ENCODE measurements at places on chromosomes 13 and 19. TPM values are rescaled to one million over a fixed set of nuclear protein-coding genes. Genes with fewer than 3 reads are reported as not detected.

Gene FCER2
- 0.37 TPM for total RNA-seq

Gene PDE4A
- total RNA-seq: 11.9 TPM

Gene ARGLU1
- total RNA-seq: 256 TPM

DNA sequence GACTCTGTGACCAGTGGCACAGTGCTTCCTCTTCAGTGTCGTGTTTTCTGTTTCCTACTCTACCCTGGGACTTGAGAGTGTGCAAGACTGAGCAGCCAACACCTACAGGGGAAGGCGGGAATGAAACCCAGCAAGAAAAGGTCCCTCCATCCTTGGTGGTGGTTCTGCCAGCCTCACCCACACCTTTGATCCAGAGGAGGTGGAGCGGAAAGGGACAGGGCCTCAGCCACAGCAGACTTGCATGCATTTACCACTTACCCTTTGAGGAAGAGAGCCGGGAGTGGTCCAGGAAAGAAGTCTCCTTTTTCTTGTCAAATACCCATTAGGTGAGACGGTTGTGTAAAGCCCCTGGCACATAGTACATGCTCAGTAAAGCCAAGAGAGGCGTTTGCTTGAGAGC, 164.8 kb upstream of the ZNF536 start:
- H3K4me3 ChIP-seq: no peak overlapping the region
- H3K27me3 ChIP-seq: peaks cover 3% of the 10 kb centered on the region
- no peak for DNase-seq
- no peak overlapping the region for H3K27ac ChIP-seq
- H3K36me3 ChIP-seq: no peaks in the 10 kb centered on the region

- peaks cover 10% of the 10 kb centered on the region for H3K4me1 ChIP-seq
- no peak overlapping the region for H3K27ac ChIP-seq
- H3K36me3 ChIP-seq: no peaks in the 10 kb centered on the region
- no peak for DNase-seq
- no peak overlapping the region for H3K4me3 ChIP-seq
- H3K27me3 ChIP-seq: no peaks in the 10 kb centered on the region
Observed at GRCh38 chr19:31160336-31160926, 188.8 kb downstream of the TSHZ3 start.

- H3K4me1 ChIP-seq: no peaks in the 10 kb centered on the region
- H3K27me3 ChIP-seq: no peaks in the 10 kb centered on the region
- no peak overlapping the region for H3K27ac ChIP-seq
- no peak overlapping the region for H3K4me3 ChIP-seq
- no peak for DNase-seq
- no peaks in the 10 kb centered on the region for H3K36me3 ChIP-seq
Observed at GRCh38 chr13:43694146-43694664, 92.6 kb downstream of the ENOX1 start.

DNA sequence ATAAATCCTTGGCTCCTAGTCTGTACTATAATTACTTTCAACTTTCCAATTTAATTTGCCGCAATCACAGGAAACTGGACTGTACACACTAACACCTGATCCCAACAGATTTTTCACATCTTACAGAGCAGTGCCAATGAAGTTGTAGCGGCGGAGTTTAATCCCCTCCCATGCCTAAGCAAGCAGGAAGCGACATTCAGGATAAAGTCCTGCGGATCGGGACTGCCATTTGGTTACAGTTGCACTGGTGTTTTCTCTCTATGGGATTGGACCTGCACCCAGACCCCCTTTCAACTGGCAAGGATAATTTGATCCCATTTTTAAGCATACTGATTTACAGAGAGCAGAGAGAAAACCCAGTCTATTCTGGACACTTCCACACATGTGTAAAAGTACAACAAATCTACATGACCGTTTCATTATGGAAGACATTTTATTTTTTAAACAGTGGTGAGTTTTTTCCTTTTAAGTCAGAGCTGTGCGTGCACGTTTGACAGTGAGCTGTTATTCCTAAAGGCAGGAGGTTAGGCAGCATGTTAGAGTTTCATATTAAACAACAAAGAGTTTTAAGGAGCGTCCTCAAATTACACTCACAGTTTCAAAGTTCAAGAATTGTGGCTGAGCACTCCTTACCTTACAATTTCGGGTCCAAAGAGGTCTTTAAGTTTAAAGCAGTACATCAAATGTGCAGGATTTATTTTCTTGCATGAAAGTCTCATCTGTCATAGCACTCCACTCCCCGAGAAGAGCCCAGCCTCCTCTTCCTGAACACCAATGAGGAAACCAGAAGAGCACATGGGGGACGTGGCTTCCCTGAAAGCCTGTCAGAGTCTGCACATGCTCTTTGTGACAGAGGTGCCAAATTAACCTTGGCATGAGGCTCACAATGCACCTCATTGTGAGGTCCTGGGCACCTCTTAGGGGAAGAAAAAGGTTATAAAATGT, 141.6 kb upstream of the RFC3 start:
- H3K27me3 ChIP-seq: no peaks in the 10 kb centered on the region
- no peaks in the 10 kb centered on the region for H3K36me3 ChIP-seq
- peaks cover 6% of the 10 kb centered on the region for H3K4me1 ChIP-seq
- no peak overlapping the region for H3K4me3 ChIP-seq
- H3K27ac ChIP-seq: peak overlapping the region; percentile 42

DNA sequence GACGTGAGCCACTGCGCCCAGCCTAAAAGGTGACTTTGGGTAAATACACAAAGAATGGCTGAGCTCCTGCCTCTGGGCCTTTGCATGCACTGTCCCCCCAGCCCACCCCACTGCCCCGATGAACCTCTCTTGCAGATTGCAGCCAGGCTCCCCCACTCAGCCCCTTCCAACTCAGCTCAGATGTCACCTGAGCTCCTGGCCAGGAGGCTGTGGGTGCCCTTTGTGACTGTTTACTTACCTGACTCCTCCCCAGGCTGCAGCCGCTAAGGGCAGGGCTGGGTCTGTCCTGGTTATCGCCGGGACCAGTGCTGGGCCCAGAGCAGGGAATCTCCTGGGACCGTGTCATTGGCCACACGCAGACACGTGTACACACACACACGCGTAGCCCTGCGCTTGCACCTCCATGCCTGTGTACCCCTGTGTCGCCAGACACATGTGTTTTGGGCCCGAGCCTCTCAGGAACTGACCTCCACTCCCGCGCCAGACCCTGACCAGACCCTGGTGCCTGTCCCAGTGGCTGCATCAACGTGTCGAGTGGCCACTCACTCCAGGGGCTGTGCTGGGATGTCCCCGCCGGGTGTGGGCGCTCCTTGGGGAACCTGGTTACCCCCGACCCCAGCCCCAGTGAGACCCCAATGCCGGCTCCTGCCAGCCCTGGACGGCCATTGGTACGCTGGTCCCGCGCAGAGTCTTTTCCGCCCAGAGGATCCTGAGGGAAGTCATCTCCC, 18.7 kb downstream of the EFNA2 start:
- no peaks in the 10 kb centered on the region for H3K4me1 ChIP-seq
- no peak overlapping the region for H3K4me3 ChIP-seq
- H3K36me3 ChIP-seq: no peaks in the 10 kb centered on the region
- no peaks in the 10 kb centered on the region for H3K27me3 ChIP-seq

Gene GFY
- not detected for total RNA-seq

DNA sequence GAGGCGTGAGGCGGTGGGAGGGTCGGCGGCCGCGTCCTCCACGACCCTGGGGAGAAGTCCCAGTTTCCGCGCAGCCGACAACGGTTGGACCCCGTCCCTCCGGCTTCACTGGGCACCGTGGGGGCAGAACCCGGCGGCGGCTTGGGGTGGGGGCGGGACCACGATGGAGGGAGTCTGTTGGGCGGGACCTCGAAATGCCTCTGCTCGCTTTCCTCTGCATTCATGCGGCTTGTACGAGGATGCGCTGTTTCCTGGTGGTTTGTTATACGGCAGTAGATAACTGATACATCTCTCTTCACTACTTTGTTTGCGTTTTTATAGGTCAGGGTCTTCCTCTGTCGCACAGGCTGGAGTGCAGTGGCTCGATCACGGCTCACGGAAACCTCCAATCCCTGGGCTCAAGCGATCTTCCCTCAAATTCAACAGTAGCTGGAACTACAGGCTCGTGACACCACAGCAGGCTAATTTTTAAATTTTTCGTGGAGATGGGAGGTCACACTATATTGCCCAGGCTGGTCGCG, 24.6 kb upstream of the ZNF846 start:
- H3K4me1 ChIP-seq: no peaks in the 10 kb centered on the region
- H3K27me3 ChIP-seq: no peaks in the 10 kb centered on the region
- DNase-seq: no peak
- H3K4me3 ChIP-seq: peak overlapping the region; percentile 60
- peak overlapping the region; percentile 84 for H3K27ac ChIP-seq

DNA sequence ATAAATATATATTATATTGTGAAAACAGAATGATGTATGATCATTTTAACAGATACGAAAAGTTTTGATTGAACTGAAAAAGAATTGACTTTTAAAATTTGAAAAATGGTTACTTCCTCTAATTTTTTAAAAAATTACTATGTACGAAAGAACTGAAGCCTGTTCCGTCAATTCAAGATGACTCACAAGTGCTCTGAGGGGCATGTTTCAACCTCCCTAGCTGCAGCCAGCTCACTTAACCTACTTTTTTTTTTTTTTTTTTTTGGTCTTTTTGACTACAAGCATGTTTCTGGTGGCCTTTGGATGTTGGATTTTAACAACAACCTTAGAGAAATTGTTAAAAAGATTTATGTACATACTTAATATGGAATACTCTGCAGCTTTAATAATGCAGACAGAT, 1139.3 kb downstream of the DIAPH3 start:
- no peaks in the 10 kb centered on the region for H3K4me1 ChIP-seq
- no peak overlapping the region for H3K27ac ChIP-seq
- no peak for DNase-seq
- no peak overlapping the region for H3K4me3 ChIP-seq
- H3K36me3 ChIP-seq: no peaks in the 10 kb centered on the region

Gene CNN1
- total RNA-seq: 16.5 TPM

GRCh38 chr13:30319655-30320054, 12.3 kb upstream of the KATNAL1 start:
- H3K4me1 ChIP-seq: no peaks in the 10 kb centered on the region
- no peak overlapping the region for H3K27ac ChIP-seq
- H3K27me3 ChIP-seq: no peaks in the 10 kb centered on the region
- no peak for DNase-seq
- no peak overlapping the region for H3K4me3 ChIP-seq
- no peaks in the 10 kb centered on the region for H3K36me3 ChIP-seq

DNA sequence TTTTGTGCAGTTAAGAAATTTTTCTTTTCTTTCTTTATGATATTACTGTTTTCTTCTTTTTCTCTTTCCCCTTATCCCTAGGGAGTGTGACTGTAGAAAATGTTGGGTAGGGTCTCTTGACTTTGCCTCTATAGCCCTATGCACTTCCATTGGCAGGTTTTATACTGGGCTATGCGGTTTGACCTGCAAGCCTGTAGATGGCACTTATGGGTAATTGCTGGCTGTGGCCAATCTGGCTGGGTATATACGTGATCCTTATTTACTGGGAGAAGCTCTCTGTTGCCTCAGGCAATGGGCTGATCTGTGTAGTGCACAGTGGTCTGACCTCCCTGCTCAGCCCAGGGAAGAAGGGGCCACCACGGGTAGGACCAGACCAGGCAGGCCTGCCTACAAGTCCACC, 78.8 kb downstream of the RAP2A start:
- no peak overlapping the region for H3K4me3 ChIP-seq
- H3K27me3 ChIP-seq: no peaks in the 10 kb centered on the region
- H3K27ac ChIP-seq: no peak overlapping the region

DNA sequence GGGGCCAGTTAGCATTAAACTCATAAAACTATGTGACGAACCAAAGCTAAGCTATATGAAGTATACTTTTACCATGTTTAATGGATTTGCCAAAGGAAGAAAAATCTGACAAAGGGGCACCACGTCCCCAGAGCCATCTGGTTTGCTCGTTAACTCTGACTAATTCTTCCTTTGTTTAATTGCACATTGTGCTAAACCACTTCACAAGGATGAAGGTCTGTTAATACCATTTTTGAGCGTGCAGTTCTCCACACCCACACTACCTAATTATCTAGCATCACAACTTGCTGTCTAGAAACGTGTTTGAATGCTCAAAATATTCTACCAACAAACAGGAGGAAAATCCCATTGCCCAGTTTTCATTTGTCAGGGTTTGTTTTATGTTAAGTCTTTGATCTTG, 74.8 kb downstream of the COL4A1 start:
- H3K27ac ChIP-seq: peak overlapping the region; percentile 85
- H3K4me3 ChIP-seq: no peak overlapping the region

DNA sequence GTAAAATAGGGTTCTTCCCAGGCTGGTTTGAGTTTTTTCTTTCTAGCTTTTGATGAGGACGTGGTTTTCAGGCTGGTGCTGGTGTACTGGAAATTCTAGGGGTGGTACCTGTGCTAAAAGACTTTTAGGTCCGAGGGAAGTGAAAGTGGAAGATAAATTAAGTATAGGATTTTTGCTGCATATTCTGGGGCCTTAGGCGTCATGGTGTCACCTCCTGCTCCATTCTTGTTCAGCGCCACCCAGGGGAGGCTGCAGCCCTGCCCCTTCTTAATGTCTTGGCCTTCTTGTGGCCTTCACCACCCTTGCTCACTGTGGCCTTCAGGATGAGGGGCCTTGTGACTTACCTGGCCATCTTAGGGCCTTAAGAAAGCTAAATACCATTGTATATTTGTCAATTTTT, 12.4 kb downstream of the ZNF552 start:
- no peaks in the 10 kb centered on the region for H3K27me3 ChIP-seq
- no peaks in the 10 kb centered on the region for H3K4me1 ChIP-seq
- H3K4me3 ChIP-seq: no peak overlapping the region
- H3K27ac ChIP-seq: no peak overlapping the region
- DNase-seq: no peak

- no peaks in the 10 kb centered on the region for H3K27me3 ChIP-seq
- peaks cover 14% of the 10 kb centered on the region for H3K4me1 ChIP-seq
- H3K27ac ChIP-seq: no peak overlapping the region
- no peak overlapping the region for H3K4me3 ChIP-seq
- peak; percentile 81 for DNase-seq
- H3K36me3 ChIP-seq: no peaks in the 10 kb centered on the region
Observed at GRCh38 chr13:40982772-40983171, 36.3 kb downstream of the ELF1 start.

DNA sequence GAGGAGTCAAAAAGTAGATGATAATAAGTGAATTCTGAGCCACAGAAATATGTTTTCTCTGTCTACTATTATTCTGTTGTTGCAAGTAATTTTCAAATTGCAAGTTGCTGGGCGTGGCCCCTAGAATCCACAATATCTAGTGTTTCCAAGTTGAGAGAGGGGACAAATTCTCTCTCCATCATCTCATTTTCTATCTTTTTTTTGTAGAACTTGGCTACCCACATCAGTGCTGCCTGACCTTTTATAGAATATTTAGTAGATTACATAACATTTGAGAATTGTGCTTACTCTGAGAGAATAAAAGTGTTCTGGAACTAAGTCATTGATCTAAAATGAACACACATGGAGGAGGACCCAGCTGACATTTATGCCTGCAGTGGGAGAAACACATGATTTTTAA, 110.9 kb upstream of the CSNK1A1L start:
- no peaks in the 10 kb centered on the region for H3K27me3 ChIP-seq
- DNase-seq: no peak
- no peak overlapping the region for H3K4me3 ChIP-seq
- no peak overlapping the region for H3K27ac ChIP-seq

GRCh38 chr19:46620716-46621115, 4.2 kb downstream of the PTGIR start:
- H3K4me3 ChIP-seq: no peak overlapping the region
- H3K27ac ChIP-seq: peak overlapping the region; percentile 8
- peaks cover 18% of the 10 kb centered on the region for H3K4me1 ChIP-seq
- DNase-seq: no peak
- no peaks in the 10 kb centered on the region for H3K36me3 ChIP-seq
- no peaks in the 10 kb centered on the region for H3K27me3 ChIP-seq

Gene ZNF560
- total RNA-seq: not detected

- no peaks in the 10 kb centered on the region for H3K27me3 ChIP-seq
- no peak for DNase-seq
- H3K27ac ChIP-seq: no peak overlapping the region
- H3K4me3 ChIP-seq: no peak overlapping the region
Observed at GRCh38 chr19:41307090-41307875, 2.7 kb upstream of the CCDC97 start.

Gene ITGBL1
- total RNA-seq: 1.1 TPM

Gene CCDC70
- total RNA-seq: not detected

All from lung (tissue), 17 donors.